ENCODE measurements at places on chromosomes 16 and 17.

- DNase-seq, result no peak
Measured at GRCh38 chr17:51064061-51064735, 56.5 kb downstream of the SPAG9 start.

DNA sequence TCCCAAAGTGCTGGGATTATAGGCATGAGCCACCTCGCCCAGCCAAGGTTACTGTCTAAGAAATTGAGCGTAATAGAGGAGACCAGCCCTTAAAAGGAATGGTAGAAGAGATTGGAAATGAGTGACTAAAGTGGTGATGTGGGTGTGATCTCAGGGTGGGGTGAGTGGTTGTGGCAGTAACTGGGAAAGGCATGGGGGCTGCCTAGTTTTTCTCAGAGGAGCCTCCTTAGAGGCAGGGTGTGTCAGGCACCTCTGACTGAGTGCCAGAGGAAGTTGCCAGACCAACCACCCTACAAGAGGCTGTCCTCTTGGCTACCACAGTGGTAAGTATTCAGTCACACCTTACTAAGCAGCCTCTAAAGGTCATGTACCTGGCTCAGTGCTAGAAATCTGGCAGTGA, 8.9 kb downstream of the DUS2 start:
- DNase-seq, result no peak

DNA sequence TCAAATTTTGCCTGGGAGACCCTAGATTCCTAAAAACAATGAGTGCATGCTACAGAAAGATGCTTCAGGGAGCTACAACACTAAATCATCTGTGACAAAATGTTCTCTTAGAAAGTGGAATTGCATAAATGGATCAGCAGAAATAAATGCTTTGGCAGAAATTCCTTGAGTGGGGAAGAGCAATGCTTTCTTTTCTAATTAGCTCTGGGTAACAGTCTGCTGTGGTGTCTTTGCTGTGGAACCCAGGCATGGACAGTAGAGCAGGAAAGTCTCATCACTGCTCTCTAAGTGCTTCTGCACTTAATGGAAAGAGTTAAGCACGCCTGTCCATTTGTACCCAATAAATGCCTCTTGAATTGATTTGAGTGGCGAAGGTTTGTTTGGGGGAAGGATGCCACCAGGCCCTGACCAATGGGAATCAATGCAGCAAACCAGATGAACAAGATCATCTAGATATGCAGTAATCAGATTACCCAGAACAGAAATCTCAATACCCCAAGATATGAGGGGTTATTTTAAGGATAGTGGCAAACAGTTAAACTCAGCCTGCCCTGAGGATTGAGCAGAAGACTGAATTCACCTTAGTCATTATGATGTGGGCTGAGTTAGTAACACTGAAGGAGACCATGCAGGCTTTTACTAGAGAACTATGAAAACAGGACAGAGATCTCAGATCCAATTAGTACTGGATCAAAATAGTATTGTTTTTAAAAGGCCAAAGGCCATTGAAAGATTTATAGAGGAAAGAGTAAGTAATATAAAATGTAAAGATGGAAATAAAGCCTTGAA, 13.6 kb downstream of the HLF start:
- DNase-seq, result no peak

- no peak for DNase-seq
Measured at GRCh38 chr16:75294773-75295459, 43.5 kb upstream of the BCAR1 start.

GRCh38 chr16:138049-138417, 440 bp downstream of the NPRL3 start:
- DNase-seq, result peak; percentile 11

- no peak for DNase-seq
Measured at GRCh38 chr16:56428091-56428490, 2.7 kb upstream of the AMFR start.

DNA sequence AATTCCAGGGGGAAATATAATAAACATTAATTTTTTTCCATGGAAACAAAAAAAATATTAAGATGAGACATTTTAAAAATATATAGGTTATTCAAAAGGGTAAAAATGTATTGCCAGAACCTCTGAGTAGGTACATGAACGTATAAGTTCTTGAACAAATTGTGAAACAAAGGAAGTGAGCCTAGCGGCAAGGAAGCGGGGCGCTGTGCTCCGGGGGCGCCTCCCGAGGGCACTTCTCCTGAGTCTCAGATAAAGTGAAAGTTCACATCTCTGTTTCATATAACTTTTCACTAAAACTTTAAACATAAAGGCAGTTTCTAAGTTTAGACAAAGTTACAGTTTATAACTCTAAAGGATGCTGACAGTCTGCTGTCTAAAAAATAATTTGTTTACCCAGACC, 52.3 kb downstream of the TNRC6C start:
- DNase-seq, result no peak

DNA sequence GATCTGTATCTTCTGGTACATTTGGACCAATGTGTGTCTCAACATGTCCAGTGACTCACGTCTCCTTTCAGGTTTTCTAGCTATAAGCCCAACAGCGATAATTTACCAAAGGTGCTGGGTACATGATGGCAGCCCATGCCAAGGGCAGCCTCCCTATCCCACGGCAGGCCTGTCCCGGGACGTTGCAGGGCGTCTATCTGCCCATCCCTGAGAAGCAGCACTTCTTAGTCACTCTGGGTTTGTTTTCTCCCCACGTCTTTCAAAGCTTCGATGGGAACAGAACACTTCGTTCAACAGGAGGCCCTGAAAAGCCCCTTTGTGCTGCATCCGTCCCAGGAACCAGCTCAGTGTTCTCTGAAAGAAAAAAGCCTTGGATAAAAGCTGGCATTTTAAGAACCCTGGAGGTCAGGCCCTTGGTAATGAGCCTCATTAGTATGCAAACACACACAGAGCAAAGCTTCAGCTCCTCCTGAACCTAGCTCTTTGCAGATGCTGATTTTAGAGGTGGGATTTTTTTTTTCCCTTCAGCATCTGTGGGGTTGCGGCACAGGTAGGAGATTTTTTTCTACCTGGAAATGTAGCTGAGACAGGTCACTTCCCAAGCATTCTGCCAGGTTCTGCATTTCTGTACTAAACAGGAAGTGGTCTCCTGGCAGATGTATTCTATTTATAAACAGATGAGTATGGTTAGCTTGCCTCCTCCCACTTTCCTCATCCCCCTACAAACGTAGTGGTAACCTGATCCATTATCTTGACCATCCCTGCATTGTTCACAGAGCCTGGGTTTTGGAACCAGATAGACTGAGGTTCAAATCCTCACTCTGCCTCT, 17.5 kb upstream of the MT4 start:
- no peak for DNase-seq

GRCh38 chr17:72683506-72684404, 408.7 kb downstream of the SLC39A11 start:
- no peak for DNase-seq

- no peak for DNase-seq
Measured at GRCh38 chr17:37045351-37045922, 96.7 kb downstream of the AATF start.

DNA sequence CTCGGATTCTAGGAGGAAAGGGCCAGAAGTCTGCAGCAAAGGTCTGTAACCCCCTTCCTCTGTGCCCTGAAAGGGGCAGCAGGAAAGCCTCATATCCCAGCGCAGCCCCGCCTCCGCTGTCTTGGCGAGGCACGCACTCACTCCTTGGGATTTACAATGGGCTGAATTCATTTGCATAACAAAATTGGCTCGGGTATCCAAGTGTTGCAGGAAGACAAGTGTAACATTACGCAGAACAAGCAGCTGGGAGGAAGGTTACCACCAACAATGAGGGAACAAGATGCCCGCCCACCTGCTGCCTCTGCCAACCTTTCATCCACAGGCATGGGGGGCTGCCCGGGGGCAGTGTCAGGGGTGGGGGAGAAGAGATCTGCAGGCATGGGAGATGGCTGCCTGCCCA, 130.4 kb downstream of the MRM1 start:
- DNase-seq, result no peak

DNA sequence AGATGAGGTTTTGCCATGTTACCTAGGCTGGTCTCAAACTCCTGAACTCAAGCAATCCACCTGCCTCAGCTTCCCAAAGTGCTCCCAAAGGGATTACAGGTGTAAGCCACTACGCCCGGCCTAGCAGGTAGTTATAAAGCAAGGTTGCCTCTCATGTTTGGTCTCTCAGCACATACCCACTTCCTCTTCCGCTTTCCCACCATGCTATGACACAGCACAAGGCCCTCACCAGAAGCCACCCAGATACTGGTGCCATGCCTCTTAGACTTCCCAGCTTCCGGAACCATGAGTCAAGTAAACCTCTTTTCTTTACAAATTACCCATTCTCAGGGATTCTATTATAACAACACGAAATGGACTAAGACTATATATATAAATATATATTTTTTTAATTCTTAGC, 143.6 kb downstream of the COPRS start:
- no peak for DNase-seq

GRCh38 chr16:24689128-24689527, 40.3 kb upstream of the TNRC6A start:
- no peak for DNase-seq

DNA sequence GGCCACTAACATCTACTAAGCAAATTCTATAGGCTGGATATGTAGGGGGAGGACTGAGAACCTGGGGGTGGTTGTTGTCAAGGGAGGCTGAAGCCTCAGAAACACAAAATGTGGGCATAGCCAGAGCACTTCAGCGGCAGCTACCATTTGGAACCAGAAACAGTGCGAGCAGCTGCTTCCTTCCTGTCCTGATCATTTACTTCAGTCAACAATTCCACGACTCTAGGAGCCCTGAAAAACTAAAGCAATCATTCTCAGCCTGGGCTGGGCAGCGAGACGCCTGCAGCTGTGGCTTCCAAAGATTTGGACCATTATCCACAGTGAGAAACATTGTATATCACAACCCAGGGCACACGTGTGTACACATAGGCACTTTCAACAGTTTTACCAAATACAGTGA, 93.9 kb upstream of the WSCD1 start:
- DNase-seq, result no peak

DNA sequence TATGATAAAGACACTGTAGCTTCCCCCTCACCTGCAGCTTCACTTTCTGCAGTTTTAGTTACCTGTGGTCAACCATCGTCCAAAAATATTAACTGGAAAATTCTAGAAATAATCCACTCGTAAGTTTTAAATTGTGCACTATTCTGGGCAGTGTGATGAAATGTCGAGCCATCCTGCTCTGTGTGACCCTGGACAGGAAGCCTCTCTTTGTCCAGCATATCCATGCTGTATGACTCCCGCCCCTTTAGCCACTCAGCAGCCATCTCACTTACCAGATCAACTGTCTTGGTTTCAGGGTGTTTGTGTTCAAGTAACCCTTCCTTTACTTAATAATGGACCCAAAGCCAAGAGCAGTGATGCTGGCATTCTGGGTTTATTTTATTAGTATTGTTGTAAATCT, 56.1 kb downstream of the SIAH1 start:
- DNase-seq, result no peak

DNA sequence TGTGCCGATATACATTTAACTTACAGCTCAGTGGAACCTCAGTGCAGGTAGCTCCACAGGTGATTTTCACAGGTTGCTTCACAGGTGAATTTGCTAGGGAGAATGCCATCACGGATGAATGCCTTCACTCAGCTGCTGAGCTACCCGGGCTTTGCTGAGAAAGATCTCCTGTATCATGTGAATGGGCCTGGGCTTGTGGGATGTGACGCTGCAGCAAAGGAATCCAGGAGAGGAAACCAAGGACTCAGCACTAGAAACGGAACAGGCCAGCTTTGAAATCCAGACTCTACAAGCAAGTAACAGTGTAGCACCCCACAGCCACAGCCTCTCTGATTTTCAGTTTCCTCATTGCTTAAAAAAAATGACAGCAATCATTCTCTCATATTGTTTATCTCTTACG, 271.4 kb upstream of the MAF start:
- DNase-seq, result no peak

DNA sequence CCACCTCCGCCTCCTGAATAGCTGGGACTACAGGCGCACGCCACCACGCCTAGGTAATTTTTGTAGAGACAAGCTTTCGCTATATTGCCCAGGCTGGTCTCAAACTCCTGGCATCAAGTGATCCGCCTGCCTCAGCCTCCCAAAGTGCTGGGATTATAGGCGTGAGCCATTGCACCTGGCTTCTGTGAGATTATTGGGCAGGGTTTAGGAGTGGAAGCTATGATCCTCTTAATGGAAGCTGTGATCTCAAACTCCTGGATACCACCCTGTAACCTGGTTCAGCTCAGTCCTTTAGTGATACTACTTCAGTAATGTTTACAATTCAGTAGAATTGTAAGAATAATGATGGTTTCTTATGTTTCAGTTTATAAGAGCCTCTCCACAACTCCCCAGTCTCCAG, 14.1 kb downstream of the NFE2L1 start:
- DNase-seq, result no peak

GRCh38 chr16:8885674-8886592, 3.8 kb downstream of the LITAFD start:
- no peak for DNase-seq

GRCh38 chr17:82956146-82956725, 116.4 kb upstream of the ZNF750 start:
- no peak for DNase-seq

DNA sequence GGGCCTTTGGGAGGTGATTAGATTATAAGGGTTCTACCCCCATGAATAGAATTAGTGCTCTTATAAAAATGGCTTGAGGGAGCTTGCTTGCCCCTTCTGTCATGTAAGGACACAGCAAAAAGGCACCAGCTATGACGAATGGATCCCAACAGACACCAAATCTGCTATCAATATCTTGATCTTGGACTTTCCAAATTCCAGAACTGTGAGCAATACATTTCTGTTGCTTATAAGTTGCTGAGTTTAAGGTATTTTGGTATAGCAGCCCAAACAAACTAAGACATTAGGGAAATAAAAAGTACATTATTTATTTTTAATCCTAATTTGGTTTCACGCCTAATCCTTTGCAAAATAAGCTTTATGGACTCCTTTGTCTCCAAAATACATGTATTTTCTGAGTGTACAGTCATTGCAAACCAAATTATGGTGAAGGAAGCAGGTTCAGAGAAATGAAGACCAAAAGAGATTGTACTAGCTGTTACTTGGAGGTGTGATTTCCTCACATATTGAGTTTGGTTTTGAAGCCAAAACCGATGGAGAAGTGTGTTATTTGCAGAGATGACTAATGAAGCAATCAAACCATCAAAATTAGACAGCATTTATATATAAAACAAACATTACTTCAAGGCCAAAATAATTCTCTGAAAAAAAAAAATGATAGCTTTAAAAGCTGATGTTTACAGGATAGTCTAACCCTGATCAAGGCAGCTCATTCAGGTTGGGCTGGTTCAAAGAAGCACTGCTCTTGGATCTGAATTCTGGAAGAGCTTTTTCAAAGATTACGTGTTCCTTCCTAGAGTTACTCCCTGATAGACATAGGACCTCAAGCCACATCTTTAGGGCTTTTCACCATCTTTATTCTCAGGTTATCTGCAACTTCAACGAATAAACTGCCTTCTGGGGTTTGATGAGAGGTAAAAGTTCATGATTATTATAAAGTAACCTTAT, 71.6 kb downstream of the MYO1D start:
- DNase-seq, result no peak

GRCh38 chr17:64778240-64779097, 116.4 kb upstream of the SMURF2 start:
- no peak for DNase-seq

GRCh38 chr17:31524926-31525800, 133.7 kb downstream of the RAB11FIP4 start:
- peak; percentile 97 for DNase-seq

- DNase-seq, result no peak
Measured at GRCh38 chr16:87493608-87494280, 920 bp upstream of the ZCCHC14 start.

Measured in stimulated activated CD4-positive, alpha-beta T cell treated with anti-CD3 and anti-CD28 coated beads, Interleukin-1b, Interleukin-23, amount 100 ng/mL, for 24 hours (primary cell).